ENCODE measurements at places on chromosomes 1 and 21.
A peak's percentile ranks its signal among the peaks of the same experiment; 100 is the strongest.

DNA sequence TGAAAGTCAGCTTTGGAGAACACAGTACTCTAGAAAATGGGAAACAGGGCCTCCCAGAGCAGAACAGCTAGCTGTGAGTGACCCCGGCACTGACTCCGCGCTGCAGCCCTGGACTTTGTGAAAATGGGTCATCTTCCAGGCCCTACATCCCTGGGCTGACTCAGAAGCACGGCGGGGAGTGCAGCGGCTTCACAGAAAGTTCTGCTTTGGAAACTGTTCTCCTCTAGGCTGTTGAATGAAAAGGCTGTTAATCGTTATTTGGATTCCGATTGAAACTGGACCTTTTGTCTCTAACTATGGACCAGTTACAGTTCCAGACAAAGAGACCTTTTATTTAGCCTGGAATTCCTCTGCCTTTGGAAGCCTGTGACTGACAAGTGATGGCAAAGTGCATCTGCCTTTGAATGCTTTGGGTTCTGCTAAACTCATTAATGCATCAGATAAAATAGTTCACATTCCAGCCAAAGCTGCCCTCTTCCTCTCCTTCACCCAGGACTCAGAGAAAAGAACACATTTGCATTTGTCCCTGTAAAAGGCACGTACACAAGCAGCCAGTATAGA lies 144.9 kb upstream of the HOOK1 start:
- DNase-seq: peak; percentile 82

DNA sequence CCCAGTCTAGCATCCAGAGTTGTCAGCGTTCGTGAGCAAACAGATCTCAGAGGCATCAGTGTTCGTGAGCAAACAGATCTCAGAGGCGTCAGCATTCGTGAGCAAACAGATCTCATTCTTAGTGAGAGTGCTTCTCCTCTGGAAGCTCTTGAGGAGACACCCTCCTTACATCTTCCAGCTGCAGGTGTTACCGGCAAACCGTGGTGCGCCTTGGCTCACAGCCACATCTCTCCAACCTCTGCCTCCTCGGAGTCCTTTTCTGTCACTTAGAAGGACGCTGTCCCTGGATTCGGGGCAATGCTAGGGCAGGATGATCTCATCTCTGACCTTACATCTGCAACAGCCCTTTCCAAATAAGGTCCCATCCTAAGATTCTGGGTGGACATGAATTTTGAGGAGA lies 14.6 kb upstream of the UMODL1 start:
- no peak for DNase-seq

- DNase-seq: no peak
These were observed 124.2 kb downstream of the GALNT2 start for GRCh38 chr1:230191079-230191804.

- no peak for DNase-seq
These were observed 47.1 kb downstream of the WNT9A start for GRCh38 chr1:227900571-227901051.

DNA sequence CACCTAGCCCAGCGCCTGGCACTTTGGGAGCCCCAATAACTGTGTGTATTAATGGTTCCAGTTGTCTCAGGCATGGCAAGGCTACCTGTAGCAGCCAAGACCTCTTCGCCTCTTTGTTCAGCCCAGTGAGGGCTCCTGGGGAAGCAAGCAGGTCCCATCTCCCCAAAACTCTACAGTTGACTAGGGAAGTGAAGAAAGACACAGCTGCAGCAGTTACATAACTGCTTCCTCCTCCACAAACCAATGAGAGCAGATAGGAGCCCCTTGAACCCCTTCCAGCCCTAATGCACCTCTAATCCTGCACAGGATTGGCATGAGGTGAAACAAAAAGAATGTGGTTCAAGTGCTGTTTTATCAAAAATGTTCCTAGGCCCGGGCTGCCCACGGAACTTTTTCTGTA lies 100.5 kb downstream of the SYF2 start:
- no peak for DNase-seq

DNA sequence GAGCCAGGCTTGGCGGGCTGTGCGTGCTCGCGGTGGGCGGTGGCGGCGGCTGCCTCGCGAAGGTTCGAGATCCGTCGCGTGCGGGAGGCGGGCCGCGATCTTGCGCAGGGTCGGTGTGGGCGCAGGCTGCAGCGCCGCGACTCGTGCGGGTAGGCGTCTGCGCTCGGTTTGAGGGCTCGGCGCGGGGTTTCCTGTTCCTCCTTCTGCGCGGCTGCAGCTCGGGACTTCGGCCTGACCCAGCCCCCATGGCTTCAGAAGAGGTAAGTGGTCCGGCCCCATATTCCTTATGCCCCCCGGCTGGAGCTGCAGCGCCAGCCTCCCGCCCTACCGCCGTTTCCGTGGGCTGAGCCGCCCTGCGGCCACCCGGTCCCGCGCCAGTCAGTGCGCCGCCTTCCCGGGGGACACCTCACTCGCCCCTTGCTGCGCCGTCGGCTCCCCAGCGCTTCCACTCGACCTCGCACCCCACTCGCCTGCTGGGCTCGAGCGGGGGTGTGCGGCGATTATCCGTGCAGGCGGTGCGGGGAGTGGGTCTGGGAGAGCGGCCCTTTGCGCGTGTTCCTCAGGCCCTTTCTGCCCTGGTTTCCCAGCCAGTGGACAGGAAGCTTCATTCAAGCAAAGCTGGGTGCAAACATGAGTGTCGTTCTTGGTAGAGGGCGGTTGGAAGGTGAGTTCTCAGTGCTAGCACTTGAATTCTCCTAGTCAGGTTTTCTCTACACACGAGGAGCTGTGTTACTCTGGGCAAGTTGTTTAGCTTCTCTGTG lies at the start of gene CACYBP:
Gene CACYBP (plus strand): TSS at position 12 of the 761 bp plus-strand sequence. CDS start 234 bp downstream, at position 246.
- DNase-seq: no peak

- DNase-seq: no peak
These were observed 97.9 kb downstream of the RPS6KC1 start for GRCh38 chr1:213148905-213149304.

- no peak for DNase-seq
These were observed 2.7 kb downstream of the PRMT2 start for GRCh38 chr21:46637952-46638746.

DNA sequence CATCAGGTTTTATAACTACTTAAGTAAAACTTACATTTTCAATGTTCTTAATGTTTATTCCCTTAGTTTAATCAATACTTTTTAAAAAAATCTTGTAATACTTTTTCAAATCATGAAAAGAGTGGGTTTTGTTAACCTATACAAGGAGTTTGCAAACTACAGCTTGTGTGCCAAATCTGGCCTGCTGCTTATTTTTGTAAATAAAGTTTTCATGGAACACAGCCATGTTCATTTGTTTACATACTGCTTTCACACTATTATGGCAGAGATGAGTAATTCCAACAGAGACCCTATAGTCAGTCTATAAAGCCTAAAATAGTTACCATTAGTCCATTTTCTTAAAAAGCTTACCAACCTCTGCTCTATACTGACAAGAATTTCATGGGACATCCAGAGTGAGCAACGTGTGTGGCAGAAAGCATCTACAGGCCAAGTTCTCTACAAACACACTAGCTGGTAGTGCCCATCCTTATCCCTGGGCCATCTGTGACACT lies 42.6 kb downstream of the ERO1B start:
- no peak for DNase-seq

GRCh38 chr21:42307106-42307505 lies 8.1 kb downstream of the TFF3 start:
- no peak for DNase-seq

- no peak for DNase-seq
These were observed 126.7 kb downstream of the NR5A2 start for GRCh38 chr1:200154069-200154767.

GRCh38 chr1:43237121-43237520 lies 32.7 kb upstream of the TMEM125 start:
- no peak for DNase-seq

DNA sequence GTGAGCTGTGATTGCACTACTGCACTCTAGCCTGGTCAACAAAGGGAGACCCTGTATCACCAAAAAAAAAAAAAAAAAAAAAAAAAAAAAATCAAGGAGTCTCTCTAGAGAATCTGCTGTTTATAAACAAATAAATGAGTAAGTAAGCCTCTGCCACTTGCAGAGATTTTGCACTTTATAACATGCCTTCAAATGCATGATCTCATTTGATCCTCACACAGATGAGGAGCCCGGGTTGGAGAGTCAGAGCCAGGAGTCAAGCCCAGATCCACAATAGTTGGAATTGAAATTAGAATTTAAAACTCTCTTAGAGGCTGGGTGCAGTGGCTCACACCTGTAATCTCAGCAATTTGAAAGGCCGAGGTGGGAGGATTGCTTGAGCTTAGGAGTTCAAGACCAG lies 4.0 kb downstream of the PRELP start:
- no peak for DNase-seq

DNA sequence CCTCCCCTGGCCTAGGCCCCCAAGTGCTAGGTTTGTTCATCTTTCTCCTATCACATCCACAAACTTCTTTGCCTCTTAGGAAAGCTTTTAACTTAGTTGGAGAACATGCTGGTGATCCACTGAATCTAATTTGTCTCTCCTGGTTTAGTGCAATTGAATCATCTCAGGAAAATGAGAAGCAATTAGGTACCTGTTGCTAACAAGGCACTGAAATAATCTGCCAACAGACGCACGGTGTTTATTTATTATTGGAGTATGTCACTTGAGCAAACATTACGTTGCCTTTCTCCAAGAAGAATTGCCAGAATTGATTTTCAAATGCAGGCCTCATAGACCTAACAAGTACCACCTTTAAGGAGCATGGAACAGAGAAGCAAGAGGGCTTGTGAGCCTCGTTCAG lies 309.4 kb downstream of the NFIA start:
- no peak for DNase-seq

DNA sequence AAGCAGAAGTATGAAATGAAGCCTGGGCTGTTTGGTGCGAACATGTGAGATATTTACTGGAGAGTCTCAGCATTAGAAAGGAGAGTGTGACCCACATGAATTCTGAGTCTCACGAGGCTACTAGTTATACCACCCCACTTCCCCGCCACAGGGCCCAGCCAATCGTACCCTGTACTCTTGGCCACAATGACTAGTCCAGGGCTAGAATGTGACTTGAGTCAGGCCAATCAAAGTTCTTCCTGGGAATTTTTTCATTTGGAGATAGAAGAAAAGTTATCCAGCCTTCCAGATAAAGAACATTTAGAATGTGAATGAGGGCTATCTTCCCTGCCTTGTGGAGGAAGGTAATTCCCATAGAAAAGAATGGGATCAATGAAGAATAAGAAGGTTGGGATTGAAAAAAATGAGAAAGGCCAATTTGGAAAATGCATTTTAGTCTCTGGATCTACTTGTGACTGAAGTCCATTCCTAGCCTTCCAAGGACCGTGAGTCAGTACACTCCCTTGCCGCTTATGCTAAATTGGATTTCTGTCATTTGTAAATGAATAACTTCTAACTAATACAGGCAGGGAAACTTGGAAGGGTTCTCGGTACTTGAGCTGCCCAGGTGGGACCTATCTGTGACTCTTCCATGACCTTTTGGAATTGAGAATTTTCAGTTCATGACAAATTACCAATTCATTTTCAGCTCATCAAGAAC lies 12.3 kb upstream of the RIMKLA start:
- no peak for DNase-seq

DNA sequence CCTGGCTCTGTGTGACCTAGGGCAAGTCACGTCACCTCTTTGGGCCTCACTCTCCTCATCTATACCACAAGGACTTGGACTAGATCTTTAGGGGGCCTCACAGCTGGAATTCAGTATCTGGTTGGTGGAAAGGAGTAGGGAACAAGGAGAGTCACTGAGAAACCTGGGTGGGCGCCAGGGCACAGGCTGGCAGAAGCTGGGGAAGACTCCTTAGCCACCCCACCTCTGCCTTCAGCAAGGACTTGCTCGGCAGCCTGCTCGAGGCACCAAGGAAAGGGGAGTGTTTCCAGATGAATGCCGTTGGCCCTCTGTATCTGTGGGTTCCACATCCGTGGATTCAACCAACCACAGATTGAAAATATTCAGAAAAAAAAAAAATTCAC lies 1.2 kb upstream of the OPTC start:
- no peak for DNase-seq

DNA sequence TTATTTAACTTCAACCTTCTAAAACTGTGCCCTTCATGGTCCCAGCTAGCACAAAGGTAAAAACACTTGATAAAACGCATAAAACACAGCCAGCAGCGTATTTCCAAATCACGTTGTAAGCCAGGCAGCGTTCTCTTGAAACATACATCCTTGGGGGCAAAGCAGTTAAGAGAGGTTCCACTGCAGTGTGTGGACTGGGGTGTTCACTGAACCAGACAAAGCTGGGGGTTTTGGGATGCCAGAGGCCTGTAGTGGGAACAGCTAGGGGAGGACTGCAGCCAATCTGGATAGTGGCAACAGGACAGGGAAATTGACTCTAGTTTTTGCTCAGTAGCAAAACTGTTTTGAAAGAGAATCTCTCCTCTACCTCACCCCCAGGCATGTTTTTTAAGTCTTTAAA lies 21.5 kb upstream of the ATP5PO start:
- DNase-seq: no peak

DNA sequence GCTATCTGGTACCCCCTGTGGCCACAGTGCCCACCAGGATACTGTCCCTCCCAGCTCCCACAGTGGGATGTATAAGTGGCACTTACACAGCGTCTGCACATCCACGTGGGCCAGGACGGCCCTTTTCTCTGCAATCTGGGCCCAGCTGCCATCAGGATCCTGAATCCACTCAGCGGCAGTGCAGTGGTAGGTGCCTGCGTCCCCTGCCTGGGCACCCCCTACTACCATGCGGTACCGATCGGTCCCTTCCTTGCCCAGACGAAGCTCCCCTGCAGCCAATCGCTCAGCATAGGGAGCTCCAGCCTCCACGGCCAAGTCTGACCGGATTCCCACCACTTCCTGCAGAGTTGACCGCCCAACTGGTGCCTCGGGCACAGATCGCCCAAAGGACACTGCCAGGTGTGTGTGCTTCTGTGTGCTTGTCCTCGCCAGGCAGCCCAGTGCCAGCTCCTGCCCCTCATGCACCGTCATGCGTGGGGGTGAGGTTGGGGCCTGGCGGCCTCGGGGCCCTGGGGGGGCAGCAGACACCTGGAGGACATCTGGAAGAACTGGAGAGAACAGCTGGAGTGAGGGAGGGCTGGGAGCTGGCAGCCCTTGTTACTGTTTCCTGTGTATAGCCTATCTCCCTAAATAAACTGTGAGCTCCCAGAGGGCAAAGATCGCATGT lies 4.7 kb downstream of the IGSF8 start:
- DNase-seq: no peak

- DNase-seq: no peak
These were observed 14.7 kb downstream of the HSD3B2 start for GRCh38 chr1:119429687-119430086.

GRCh38 chr1:55927702-55928290 lies 651.6 kb downstream of the PLPP3 start:
- DNase-seq: no peak

DNA sequence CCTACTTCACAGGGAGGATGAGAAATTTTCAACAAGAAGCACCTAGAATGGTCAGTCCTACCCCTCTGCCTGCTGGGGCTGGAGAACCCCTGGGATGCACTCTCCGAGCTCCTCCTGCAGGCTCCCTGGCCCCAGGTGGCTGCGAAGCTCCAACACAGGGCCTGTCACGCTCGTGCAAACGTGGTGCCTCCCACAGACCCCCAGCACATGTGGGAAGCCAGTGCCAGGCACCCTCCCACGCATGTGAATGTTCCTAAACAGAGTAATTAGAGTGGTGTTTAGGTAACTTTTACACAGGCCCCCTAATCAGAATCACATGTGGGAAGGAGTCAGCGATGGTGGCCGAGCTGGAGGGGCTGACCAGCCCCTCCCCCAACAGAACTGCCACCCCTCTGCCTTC lies 28.4 kb downstream of the GLIS1 start:
- DNase-seq: no peak

GRCh38 chr1:44227211-44227610 lies 13.9 kb downstream of the DMAP1 start:
- DNase-seq: no peak

GRCh38 chr1:201090541-201090940 lies 21.7 kb downstream of the CACNA1S start:
- DNase-seq: no peak

- no peak for DNase-seq
These were observed 5.2 kb downstream of the IRF2BP2 start for GRCh38 chr1:234604495-234605398.
